CD4-positive, alpha-beta T cell treated with Interleukin-15 for 4 hours (primary cell): ENCODE measurements at places on chromosomes 6 and 20.

DNA sequence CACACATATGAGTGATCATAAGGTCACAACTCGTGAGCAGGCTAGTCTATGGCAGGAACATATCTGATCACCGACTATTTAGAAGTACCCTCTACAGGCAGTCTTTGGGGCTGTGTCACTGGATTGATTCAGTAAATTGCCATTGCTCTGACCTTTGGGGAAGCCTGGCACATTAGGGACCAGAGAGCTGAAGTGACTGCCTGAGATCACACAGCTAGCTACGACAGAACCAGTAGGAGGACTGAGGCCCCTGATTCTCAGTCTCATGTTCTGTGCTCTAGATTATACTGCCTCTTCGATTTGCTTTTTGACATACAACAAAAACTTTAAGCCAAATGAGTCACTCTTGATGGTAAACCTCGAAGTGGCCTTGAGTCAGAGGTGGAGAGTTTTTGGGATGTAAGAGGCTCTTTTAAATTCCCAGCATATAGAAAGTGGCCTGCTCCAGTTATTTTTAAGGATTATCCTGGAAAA lies 247.5 kb upstream of the SUPT3H start:
- no peak for DNase-seq

DNA sequence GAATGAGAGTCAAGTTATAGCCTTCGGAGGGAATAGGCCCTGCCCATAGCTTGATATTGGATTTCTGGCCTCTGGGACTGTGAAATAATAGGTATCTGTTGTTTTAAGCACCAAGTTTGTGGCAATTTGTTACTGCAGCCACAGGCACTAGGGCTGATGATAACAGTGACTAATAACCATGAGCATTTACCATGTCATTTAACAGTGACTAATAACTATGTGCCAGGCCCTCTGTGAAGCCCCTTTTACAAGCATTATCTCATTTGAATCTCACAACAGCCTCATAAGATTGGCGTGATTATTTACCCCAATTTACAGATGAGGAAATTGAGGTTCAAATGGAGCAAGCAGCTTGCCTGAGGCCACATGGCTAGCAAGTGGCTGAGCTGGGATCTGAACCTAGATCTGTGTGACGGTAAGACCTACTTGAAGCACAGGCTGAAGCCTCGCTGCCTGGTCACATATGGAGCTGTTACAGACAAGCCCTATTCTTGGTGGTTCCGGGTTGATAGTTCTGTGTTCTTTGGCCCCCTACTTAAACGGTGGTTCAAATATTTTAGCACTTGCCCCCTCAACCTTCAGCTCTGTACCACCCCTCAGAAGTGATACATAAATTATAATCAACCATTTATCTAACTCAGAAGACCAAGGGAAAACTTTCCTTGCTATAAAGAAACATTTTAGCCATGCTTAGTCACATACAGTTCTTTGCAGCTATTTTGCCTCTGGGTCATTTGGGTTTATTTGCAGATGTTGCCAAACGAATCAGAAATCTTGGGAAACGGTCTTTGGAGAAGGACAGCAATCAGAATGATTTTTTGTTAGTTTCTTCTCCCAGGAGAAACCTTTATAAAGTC lies 98.3 kb downstream of the ELOVL5 start:
- no peak for DNase-seq

DNA sequence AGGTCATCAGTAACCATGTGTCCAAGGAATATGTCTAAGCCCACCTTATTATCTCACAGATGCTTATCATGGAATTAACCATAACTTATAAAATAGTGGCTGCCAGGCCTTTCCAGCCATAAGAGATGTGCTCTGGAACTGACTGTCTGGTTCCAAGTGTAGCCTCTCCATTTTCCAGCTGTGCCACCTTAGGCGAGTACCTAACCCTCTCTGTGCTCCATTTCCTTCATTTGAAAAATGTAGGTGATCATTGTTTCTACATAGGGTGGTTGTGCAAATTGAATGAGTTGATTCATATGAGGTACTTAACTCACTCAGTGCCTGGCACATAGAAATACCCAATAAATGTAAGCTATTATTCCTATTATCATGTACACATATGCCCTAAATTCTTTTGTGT lies 102.5 kb upstream of the IYD start:
- DNase-seq, result no peak

DNA sequence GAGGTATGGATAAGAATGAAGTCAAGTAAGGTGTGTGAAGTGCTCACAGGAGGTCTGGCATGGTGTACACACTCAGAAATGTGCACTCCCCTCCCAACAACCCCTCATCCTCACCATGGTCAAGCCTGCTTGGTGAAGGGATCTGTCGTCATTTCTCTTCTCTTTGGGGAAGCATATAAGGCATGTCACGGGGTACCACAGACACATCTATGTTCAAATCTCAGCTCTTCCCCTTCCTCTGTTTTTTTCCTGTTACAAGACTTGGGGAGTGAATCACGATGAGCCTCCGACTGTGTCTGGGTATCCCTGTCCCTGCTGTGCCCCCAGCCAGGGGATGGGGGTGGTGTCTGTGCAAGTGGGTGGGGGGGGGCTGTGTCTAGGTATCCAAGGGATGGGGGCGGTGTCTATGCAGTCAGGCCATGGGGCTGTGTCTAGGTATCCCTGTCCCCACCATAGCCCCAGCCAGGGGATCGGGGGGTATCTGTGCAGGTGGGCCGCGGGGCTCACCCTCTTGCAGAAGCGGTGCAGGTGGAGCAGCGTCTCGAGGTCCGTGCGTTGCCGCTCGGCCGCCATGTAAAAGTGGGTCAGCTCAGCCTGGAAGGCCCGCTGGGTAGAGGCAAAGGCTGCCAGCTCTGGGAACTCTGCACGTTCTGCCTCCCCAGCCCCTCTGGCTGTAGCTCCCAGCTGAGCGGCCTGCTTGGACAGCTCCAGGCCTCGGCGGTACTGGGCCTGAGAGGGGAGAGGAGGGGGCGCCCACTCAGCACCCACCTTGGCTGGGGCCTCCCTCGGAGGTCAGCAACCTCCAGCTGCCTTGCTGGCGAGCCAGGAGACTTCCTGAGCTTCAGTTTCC lies 43.6 kb downstream of the KIAA1755 start:
- no peak for DNase-seq

DNA sequence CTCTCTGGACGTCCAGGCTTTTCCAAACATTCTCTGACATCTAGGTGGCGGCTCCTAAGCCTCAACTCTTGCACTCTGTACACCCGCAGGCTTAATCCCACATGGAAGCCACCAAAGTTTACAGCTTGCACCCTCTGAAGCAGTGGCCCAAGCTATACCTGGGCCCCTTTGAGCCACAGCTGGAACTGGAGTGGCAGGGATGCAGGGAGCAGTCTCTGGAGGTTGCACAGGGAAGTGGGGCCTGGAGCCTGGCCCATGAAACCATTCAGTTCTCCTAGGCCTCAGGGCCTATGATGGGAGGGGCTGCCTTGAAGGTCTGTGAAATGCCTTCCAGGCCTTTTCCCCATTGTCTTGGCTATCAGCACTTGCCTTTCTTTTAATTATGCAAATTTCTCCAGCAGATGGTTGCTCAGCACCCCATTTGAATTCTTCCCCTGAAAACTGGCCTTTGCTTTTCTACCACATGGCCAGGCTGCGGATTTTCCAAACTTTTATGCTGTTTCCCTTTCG lies 64.9 kb downstream of the IRF4 start:
- no peak for DNase-seq
